ENCODE measurements at places on chromosomes 3 and 15. TPM values are rescaled to one million over a fixed set of nuclear protein-coding genes. Genes with fewer than 3 reads are reported as not detected.

Gene TMC3
- total RNA-seq, result 0.06 TPM

Gene MESP2
- 0.75 TPM for total RNA-seq

Gene IQSEC1
- 49.8 TPM for total RNA-seq

Gene NDN
- 61.9 TPM for total RNA-seq

Gene PIK3CA
- total RNA-seq, result 20.3 TPM

DNA sequence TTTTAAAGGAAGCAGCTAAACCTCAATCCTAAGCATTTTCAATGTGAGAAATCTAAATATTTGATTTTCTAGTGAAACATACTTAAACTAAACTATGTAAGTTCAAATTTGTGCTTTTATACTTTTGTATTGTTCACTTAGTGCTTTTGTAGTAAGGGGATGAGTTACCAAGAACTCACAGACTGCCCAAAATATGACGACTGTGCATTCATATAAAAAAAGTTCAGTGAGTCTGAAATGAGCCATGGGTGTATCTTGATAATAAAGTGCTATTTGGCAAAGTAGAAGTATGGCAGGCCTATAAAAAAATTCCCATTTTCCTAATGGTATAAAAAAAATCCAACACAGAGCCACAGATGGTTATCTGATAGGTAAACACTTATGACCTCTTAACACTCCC lies 66.2 kb downstream of the NPTN start:
- DNase-seq, result no peak

DNA sequence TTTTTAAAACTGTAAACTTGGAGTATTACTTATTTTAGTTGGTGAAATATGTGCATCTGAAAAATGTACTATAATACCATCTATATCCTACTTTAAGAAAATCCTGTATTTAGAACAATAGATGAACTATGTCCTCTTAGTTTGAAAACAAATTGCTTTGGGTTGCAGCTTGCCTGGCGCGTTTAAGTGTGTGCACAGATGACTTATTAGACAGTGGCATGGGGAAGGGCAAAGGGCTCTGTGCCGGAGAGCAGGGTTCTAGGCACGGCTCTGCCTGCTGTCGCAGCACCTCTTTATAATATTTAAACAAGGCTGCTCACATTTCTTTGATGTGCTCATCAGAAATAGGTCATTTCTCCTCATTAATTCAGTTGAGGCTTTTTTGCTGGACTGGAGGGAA lies 10.0 kb downstream of the PXK start:
- DNase-seq, result peak; percentile 46

GRCh38 chr15:79887054-79887930 lies 9.5 kb downstream of the MTHFS start:
- no peak for DNase-seq

DNA sequence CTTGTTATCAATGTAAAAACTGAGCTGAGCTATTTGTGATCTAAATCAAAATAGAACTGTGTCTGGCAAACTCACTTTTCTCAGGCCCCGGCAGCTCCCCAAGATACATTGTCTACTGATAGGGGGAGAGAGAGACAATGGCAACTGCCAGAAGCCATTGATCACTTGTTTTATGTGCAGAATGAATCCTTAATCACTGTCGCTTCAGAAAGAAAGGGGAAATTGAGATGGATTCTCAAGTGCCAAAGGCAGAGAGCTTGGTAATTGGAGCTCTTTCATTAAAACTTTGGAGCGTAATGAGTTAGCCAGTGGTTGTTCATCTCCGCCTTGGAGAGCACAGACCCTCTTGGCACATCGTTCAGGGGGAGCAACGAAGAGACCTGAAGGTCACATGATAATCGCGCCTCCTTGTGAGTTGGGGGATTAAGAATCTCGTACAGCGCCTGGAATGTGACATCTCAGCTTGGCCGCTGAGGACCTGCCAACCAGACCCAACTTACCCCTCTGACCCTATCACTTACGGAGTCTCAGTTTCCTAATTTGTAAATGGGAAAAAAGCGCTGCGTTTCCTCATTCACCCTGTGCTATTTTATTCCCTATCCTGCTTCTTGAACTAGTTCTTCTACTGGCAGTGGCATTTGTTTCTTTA lies 252.8 kb downstream of the VPS13C start:
- DNase-seq, result no peak

DNA sequence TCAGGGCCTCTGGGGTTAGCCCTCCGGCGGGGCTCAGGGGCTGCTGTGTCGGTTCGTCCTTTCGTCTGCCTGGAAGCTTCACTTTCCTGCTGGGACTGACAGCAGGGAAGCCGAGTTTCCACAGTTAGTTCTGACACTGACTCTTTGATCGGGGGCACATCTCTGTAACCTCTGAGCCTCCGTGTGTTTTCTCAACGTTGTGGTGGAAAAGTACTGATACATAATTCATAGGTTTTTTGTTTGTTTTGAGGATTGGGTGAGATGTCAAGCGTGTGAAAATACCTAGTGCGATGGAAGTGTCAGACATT lies 481 bp downstream of the AP4E1 start:
- no peak for DNase-seq

All from mucosa of gallbladder (tissue), 1 donor.